RWPE2 (cell line): ENCODE measurements at places on chromosomes 6 and 20.

DNA sequence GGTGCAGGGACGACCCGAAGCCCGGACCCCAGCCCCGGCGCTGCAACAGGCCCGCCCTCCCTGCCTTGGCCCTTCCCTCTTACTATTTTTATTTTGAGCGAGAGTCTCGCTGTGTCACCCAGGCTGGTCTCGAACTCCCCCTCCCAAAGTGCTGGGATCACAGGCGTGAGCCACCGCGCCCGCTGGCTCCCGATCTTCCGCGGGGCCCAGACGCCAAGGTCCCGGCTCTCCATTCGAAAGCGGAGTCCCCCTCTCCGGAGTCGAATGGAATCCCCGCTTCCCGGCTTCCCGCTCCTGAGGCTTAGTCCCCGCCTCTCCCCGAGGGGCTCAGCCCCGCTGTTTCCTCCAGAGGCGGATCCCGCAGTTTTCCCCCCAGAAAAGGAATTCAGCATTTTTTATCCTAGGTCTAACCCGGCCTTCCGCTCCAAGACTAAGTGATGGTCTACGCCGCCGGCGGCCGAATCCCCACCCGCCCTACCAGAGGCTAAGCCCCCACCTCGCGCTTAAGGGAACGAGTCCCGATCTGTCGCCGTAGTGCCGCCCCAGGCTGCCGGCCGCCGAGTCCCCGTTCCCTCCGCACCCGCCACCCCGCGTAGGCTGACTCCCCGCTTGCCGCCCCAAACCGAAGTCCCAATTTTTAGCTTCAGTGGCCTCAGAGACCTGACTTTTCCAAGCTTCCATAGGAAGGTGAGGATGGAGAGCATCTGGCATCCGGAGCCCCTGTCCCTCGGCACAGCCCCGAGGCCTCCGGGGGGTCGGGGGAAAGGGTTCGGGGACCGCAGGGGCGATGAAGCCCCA is 11.5 kb upstream of the TMC2 start:
- no peak for DNase-seq

DNA sequence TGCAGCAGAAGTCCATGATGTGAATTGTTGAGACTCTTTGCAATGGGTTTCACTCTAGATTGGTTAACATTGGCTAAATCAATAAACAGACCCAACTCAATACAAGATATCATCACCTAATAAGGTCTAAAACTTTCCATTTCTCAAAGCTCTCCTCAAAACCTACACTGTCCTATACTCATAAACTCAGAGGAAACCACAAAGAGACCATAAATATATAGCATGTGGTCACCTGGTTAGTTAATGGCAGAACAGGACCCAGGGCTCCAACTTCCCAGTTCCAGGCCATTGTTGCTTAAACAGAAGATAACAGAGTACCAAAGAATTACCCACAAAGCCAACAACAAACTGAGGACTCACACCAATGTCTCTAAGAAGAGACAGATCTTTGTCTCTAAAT is 12.0 kb downstream of the RTN4IP1 start:
- DNase-seq, result no peak

- no peak for DNase-seq
Measured at GRCh38 chr20:64207641-64208590, 43.7 kb downstream of the MYT1 start.

- no peak for DNase-seq
Measured at GRCh38 chr6:159981071-159981402, 12.2 kb downstream of the IGF2R start.

GRCh38 chr6:34207695-34208443 is 28.8 kb upstream of the HMGA1 start:
- no peak for DNase-seq

- no peak for DNase-seq
Measured at GRCh38 chr6:73722318-73723060, 26.5 kb downstream of the CD109 start.
